ENCODE measurements at places on chromosomes 3 and 15.
A peak's percentile ranks its signal among the peaks of the same experiment; 100 is the strongest.

GRCh38 chr15:33309602-33310276 is 1.0 kb upstream of the RYR3 start:
- peak; percentile 33 for DNase-seq

- no peak for DNase-seq
Measured at GRCh38 chr3:152786977-152787681, 47.8 kb upstream of the P2RY1 start.

- no peak for DNase-seq
Measured at GRCh38 chr3:108755686-108756085, 1.5 kb downstream of the RETNLB start.

DNA sequence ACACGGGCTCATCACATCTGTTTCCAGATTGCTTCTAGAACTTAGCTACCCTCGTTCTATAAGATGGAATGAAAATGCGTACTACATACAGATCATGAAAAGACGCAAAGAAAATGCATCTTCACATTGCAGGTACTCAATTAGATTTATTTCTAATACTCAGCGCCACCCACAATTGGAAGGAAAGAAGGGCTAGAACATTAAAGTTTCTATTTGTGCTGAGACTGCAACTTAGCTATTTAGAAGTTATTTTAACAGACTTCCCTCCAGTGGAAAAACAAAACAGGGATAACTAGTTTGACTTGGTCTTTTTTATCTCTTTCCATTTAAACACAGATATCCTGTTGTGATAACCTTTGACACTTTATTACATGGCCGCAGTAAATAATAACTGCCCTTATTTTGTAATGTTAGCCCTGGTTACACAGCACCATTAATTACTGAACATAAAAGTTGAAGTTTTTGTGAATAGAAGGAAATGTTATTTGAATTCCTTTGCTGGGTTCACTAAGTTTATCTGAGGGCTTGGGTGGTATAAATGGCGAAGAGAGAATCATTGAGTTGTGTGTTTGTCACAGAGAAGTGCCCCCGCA is 86.9 kb upstream of the SLC25A26 start:
- DNase-seq, result no peak

DNA sequence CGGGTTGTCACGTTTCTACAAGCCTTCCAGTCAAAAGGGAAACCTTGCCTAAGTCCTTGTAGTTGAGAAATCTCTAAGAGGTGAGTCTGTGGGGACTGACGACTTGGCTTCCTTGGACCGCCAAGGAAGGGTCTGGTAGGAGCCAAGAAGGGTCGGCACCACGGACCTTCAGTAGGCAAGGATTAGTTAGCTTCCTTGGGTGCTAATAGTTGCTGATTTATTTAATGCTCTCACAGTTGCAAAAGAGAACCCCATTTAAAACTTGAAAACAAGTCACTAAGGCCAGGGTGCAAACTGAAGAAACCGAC is 361 bp upstream of the LCMT2 start:
- DNase-seq, result no peak

DNA sequence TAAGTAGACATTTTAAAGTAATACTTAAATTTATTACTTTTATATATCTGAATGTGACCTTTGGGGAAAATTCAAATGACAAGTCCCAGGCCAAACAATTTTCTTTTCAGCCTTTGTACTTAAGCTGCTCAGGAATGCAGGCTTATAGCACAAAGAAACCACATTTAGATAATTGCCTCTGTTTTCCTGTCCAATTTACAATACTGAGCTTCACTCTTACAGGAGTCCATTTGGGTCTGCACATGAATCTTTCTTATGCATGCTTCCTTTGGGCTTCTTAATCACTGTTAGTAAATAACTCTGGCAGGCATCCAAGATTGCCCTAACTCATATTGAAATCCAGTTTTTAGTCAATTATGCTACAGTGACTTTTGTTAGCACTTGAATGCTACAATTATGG is 459.4 kb upstream of the TGFBR2 start:
- no peak for DNase-seq

- no peak for DNase-seq
Measured at GRCh38 chr3:197521277-197522182, 34.2 kb downstream of the BDH1 start.

- no peak for DNase-seq
Measured at GRCh38 chr15:99097441-99098410, 7.2 kb upstream of the SYNM start.

All from renal pelvis (tissue), 12 donors.